A549 treated with Mapracorat at 1 μM for 4 hours (cell line): ENCODE measurements at places on chromosomes 7 and 10. TPM values are rescaled to one million over a fixed set of nuclear protein-coding genes. Genes with fewer than 3 reads are reported as not detected.

The HOXA9 gene
- total RNA-seq = 0.41 to 1.4 TPM (median 0.73 TPM) in 5 replicates

The PALD1 gene
- total RNA-seq = 5.8 to 7.4 TPM (median 6.7 TPM) in 5 replicates

The PDE1C gene
- 2.9 to 4.2 TPM (median 3.6 TPM) in 5 replicates for total RNA-seq

The GARS1 gene
- total RNA-seq = 121 to 162 TPM (median 136 TPM) in 5 replicates

The CASP7 gene
- total RNA-seq = 26.6 to 33.8 TPM (median 29.3 TPM) in 5 replicates

The GJD4 gene
- total RNA-seq = 0.08 to 0.10 TPM in 2 of 5 replicates, not detected in the others

The ACSL5 gene
- total RNA-seq = 0.13 to 0.27 TPM (median 0.19 TPM) in 5 replicates

The BLNK gene
- 0.07 TPM in 1 of 5 replicates, not detected in the others for total RNA-seq

The ELN gene
- total RNA-seq = 0.05 to 0.10 TPM (median 0.06 TPM) in 3 of 5 replicates, not detected in the others

The NCF1 gene
- 0.13 to 0.26 TPM (median 0.23 TPM) in 4 of 5 replicates, not detected in the other for total RNA-seq

The GOLGA7B gene
- total RNA-seq = 3.2 to 4.0 TPM (median 3.6 TPM) in 5 replicates

The CD36 gene
- total RNA-seq = 0.27 to 0.32 TPM (median 0.28 TPM) in 3 of 5 replicates, not detected in the others

The LOXL4 gene
- total RNA-seq = 1.2 to 1.7 TPM (median 1.6 TPM) in 5 replicates

The FIS1 gene
- total RNA-seq = 124 to 154 TPM (median 140 TPM) in 5 replicates

The ODAD2 gene
- total RNA-seq = 0.14 TPM in 1 of 5 replicates, not detected in the others

The TUBB8 gene
- 0.07 to 0.16 TPM (median 0.09 TPM) in 4 of 5 replicates, not detected in the other for total RNA-seq

The GFRA1 gene
- 8.5 to 11.6 TPM (median 9.8 TPM) in 5 replicates for total RNA-seq

The SH2D4B gene
- 0.05 to 0.09 TPM (median 0.07 TPM) in 3 of 5 replicates, not detected in the others for total RNA-seq

The A1CF gene
- total RNA-seq = 0.07 to 0.08 TPM in 2 of 5 replicates, not detected in the others

The FANK1 gene
- 2.2 to 3.3 TPM (median 2.3 TPM) in 5 replicates for total RNA-seq

The INHBA gene
- 0.20 to 0.77 TPM (median 0.43 TPM) in 5 replicates for total RNA-seq

The LRRC18 gene
- total RNA-seq = not detected in 5 replicates

The INSYN2A gene
- total RNA-seq = 1.3 to 2.1 TPM (median 1.6 TPM) in 5 replicates

The MYH16 gene
- total RNA-seq = 0.23 to 0.57 TPM (median 0.36 TPM) in 5 replicates

The CALCR gene
- total RNA-seq = not detected in 5 replicates

The HECW1 gene
- 11.6 to 17.2 TPM (median 15.1 TPM) in 5 replicates for total RNA-seq

The MEPCE gene
- 38.4 to 47.7 TPM (median 42.2 TPM) in 5 replicates for total RNA-seq
